HS-27A (cell line): ENCODE measurements at places on chromosomes 11 and 22.

DNA sequence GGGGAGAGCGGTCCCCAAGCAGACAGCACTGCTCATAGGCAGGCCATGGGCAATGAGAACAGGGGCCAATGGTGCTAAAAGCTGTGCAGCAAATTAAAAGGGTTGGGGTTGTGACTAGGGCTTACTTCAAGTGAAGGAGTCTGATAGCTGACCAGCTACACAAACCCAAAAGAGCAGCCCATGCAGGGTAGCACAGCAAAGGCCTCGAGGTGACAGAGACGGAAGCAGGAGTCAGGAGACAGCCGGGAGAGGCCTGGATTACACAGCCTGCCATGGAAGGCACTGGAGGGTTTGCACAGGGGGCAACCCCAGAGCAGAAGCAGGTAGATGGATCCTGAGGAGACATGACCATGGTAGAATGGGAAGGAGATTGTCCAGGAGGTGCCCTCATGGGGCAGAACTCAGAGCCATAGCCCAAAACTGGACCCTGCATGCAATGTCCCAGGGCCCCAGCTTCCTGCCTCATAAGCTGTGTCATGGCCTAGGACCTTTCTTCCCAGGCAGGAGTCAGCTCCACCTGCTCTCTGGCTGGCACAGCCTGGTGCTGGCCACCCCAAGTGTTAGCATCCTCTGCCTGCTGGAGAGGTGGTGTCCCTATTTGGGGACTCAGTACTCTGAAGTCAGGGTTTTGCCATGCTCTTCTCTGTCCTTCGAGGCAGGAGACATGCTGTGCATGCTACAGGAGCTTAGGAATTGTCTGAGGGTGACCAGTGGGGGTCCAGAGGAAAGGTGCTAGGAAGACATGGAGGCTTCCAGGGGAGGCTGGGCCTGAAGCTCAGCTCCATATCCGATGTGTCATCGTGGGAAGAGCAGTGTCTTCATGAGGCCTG lies 33.3 kb downstream of the RSPH14 start:
- DNase-seq = no peak

DNA sequence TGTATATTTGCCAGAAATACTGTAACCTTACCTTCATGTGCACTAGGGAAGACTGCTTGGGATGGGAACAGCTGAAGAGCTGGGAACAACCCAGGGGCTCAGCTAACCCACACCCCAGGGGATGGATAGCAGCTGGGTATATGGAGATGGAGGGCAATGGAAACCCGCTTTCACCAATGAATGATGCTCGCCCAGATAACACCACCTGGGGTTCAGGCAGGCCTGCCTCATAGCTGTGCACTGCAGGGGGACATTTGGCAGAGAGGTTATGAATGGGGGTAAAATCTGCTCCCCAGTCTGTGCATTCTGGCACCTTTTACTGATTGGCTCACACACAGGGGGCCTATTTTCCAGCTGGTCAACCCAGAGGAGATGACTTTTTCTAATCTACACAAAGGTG lies 170.7 kb downstream of the CHST1 start:
- DNase-seq = no peak

DNA sequence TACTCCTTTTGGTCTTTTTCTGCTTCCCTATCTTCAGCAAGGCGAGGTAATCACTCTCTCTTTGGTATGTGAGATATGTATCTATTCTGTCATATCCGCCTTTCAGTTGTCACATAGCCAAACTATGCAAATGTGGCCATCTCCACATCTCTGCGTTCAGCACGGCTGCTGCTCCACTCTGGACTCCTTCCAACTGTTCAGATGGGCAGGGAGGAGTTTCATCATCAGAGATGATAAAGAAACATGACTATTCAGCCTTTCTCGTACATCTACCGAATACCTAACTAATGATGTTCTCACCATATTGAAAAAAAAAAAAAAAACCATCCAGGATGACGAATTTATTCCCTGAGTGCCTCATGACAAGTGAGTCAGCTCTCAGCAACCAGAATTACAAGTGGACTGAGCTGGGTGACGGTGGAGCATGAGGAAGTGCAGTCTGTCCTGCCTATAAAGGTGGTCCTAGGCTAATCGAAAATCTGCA lies 899.6 kb downstream of the OPCML start:
- peak; percentile 71 for DNase-seq

DNA sequence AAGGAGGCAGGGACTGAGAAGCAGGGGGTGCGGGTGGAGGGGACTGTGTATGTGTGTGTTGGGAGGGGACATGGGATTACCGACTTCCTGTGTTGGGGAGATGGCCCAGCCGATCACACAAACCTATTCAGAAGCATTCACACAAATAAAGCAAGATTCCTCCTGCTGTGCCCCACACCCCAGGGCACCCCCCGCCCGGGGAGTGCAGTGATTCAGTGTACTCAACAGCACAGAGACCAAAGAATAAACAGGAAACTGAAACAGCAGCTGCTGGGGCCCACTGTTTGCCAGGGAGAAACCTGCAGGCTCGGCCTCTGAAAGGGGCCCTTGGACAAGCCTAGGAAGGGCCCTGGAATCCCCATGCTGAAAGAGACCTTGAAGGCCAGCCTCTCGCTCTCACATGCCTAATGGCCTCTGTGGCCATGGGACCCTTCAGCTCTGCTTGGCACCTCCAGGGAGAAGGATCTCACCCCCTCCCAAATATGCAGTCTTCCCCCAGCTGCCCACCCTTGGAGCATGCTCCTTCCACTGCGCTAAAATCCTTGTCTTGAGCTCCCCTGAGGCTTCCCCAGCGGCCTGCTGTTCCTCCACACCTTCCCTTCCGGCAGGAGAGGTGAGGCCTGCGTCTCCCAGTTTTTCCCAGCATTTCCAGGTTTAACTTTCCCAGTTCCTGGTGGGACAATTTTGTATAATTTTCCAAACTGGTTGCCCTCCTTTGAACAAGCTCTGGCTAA lies 72.9 kb downstream of the CSNK2A3 start:
- DNase-seq = no peak

DNA sequence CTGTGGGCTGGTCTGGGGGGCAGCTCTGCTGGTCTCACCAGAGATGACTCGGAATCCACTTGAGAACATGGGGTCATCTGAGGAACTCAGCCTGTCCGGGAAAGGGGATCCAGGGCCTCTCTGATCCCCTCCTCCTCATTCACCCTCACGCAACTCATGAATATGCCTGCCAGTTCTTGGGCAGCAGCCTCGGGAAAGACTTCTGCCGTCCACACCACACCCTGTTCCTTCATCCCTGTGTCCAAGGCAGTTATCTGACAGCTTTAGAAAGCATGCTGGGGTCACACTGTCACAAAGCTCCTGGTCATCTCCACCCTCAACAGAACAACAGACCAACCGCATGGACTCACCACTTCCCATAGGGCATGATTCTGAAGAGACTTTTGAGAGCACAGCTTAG lies 88.3 kb downstream of the AMOTL1 start:
- DNase-seq = no peak

GRCh38 chr11:113267493-113267892 lies 46.9 kb upstream of the TTC12 start:
- no peak for DNase-seq

- DNase-seq = no peak
Measured at GRCh38 chr22:22877523-22878210, 9.9 kb upstream of the IGLL5 start.
